ENCODE measurements at places on chromosomes 1 and 21. TPM values are rescaled to one million over a fixed set of nuclear protein-coding genes. Genes with fewer than 3 reads are reported as not detected.

DNA sequence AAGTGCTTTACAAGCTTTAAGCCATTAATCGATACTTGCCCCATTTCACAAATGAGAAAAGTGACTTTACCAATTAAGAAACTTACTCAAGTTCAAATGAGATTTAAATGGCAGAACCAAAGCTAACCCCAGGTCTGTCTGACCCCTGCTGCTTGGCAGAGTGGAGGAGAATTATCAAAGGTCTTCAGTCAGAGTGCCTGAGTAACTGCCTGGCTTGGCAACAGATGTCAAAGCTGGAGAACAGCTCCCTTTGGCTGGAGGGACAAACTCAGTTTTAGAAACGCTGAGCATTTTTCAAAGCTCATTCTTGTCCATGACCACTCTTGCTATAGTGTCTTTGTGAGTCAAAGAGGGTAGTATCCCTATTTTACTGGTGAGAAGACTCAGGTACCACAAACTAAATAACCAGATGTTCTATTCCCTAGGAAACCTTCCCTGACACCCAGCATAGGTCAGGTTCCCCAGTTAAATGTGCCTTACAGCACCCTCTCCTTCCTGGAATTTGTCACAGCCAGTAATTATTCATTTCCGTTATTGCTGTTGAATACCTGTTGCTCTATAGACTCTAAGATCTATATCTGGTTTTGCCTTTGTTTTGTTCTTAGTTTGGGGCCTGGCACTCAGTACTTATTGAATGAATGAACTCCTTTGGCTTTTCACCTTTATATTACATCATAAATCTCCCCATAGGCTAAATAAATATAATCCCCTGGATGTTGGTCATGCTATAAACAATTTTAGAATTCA lies 5.0 kb upstream of the BCAR3 start:
- no peak for DNase-seq

TSSK3 gene
- not detected for total RNA-seq

- no peak for DNase-seq
These were observed 42.7 kb upstream of the ATP1A1 start for GRCh38 chr1:116330342-116330652.

PLOD1 gene
- total RNA-seq, result 199 TPM

GRCh38 chr1:60213253-60213652 lies 139.7 kb upstream of the C1orf87 start:
- no peak for DNase-seq

- DNase-seq, result peak; percentile 29
These were observed 33.5 kb downstream of the ODR4 start for GRCh38 chr1:186409091-186409490.

- DNase-seq, result no peak
These were observed 213.8 kb downstream of the DUSP10 start for GRCh38 chr1:221527886-221528624.
